ENCODE measurements at places on chromosomes 11 and 22.

- peak; percentile 26 for DNase-seq
These were observed 143.8 kb downstream of the NECTIN1 start for GRCh38 chr11:119585043-119585781.

DNA sequence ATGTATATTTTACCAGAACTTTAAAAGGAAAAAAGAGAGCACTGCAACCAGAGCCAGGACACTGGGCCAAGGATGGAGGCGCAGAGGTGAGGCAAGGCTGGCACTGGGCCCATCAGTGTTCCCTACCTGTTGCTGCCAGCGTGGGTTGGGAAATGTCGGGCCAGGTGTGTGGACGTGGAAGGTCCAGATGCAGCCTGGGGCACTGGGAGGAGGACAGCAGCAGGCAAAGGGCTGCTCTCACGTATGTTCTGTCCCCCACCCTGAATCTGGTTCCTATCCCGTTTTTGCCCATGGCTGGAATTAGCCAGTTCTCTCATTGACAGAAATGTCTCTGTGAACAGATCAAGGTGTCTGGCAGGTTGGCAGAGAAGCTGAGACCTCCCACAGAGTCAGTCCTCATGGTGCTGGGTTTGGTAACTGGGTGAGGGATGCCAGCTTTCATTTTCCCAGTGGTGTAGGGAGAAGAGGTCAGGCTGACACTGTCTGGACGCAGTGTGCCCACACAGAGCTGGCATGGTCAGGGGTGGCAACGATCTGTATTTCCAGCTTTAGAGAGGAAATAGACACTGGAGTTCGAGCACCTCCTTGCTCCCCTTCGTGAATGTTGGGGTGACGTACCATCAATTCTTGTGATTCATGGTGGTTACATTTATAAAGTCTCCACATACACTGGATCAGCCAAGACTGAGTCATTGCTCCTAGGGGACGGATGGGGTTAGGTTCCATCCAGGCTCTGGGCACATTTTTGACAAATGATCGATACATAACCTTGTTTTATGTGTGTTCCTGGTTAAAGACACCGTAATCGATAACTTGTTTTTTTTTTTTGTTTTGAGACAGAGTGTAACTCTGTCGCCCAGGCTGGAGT, 4.3 kb upstream of the PNPLA3 start:
- no peak for DNase-seq

- DNase-seq: no peak
These were observed 439 bp downstream of the LMO1 start for GRCh38 chr11:8263109-8263768.

- DNase-seq: no peak
These were observed 18.5 kb downstream of the CD5 start for GRCh38 chr11:61120706-61121191.
